ENCODE measurements at places on chromosomes 6 and 20. TPM values are rescaled to one million over a fixed set of nuclear protein-coding genes. Genes with fewer than 3 reads are reported as not detected.

GRCh38 chr6:35330541-35331119 is 11.7 kb upstream of the PPARD start:
- H3K36me3 ChIP-seq: peaks cover 4% of the 10 kb centered on the region
- no peak overlapping the region for H3K4me3 ChIP-seq

GRCh38 chr20:16517946-16518783 is 55.1 kb downstream of the KIF16B start:
- no peaks in the 10 kb centered on the region for H3K36me3 ChIP-seq
- no peak for DNase-seq
- H3K4me1 ChIP-seq: no peaks in the 10 kb centered on the region
- H3K4me3 ChIP-seq: no peak overlapping the region
- H3K27me3 ChIP-seq: no peaks in the 10 kb centered on the region
- no peak overlapping the region for H3K27ac ChIP-seq

HCK gene
- total RNA-seq: not detected

GRCh38 chr6:121616406-121616805 is 181.0 kb downstream of the GJA1 start:
- DNase-seq: no peak
- no peak overlapping the region for H3K4me3 ChIP-seq
- no peaks in the 10 kb centered on the region for H3K27me3 ChIP-seq
- no peaks in the 10 kb centered on the region for H3K36me3 ChIP-seq
- H3K4me1 ChIP-seq: no peaks in the 10 kb centered on the region

- no peak for DNase-seq
- no peaks in the 10 kb centered on the region for H3K36me3 ChIP-seq
- no peak overlapping the region for H3K4me3 ChIP-seq
Measured at GRCh38 chr6:47718571-47718970, 20.2 kb downstream of the ADGRF4 start.

CNKSR3 gene
- 19.1 TPM for total RNA-seq

CYP39A1 gene
- not detected for total RNA-seq

Measured in HFFc6 (cell line).